ENCODE measurements at places on chromosomes 1 and 21.

GRCh38 chr1:162068301-162068700, 1.2 kb upstream of the NOS1AP start:
- no peak for DNase-seq

DNA sequence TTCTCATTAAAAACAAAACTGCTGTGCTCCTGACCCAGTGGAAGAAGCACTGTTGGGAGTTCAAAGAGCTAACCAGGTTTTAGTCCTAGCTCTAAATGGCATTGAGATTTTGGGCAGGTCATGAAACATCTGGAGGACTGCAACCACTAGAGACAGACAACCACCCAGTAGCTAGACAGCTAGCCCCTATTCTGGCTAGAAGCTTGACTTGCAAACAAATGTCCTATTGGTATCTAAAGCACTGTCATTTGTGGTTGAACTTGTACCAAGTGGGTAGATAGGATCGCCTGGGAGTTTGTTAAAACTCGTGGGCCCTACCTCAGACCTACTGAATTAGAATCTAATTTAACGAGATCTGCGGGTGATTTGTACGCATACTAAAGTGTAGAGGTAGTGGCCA, 6.9 kb downstream of the RPL11 start:
- no peak for DNase-seq

- DNase-seq, result peak; percentile 83
These were observed 603.3 kb downstream of the PTPRC start for GRCh38 chr1:199242147-199242546.

GRCh38 chr21:30268608-30269197, 14.0 kb downstream of the KRTAP24-1 start:
- peak; percentile 49 for DNase-seq

DNA sequence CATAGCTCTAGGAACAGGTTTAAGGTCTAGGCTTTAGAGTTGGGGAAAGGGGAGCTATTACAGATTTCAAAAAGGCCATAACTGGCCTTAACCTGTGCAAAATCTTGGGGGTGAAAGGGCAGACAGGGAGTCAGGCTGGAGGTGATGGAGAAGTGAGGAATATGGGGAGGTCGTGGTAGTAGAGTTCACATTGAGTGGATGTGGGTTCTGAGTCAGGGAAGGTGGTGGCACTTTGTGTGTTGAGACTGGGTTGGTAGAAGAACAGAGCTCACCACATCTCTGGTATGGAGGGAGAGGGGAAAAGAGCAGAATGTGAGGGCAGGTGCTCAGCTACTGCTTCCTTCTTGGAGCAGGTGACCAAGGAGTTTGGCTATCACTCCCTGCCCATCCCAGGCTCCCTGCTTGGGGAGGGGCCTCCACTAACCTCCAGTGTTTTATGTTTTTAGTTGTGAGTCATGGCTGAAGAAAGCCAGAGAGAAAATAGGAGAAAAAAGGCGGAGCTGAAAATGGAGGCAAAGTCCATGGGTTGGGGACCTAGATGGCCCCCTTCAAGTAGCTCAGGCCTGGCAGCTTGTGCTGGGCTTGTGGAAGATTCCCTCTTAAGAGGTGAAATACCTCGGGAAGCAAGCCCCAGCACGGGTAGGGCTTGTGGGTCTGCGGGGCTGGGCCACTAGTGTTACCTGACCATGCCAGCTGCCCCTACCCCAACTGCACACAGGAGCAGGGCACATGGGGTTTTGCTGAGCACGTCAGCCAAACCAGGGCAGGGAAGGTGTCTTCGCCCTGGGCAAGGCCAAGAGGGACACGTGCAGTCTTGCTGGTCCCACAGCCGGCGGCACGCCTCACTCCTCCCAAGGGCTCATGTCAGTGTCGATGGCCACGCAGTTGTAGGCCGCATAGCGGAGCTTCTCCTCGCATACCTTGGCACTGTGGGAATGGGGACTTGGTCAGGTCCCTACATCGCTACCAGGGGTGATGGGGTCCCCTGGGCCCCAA, 8.2 kb downstream of the HECTD3 start:
- no peak for DNase-seq

DNA sequence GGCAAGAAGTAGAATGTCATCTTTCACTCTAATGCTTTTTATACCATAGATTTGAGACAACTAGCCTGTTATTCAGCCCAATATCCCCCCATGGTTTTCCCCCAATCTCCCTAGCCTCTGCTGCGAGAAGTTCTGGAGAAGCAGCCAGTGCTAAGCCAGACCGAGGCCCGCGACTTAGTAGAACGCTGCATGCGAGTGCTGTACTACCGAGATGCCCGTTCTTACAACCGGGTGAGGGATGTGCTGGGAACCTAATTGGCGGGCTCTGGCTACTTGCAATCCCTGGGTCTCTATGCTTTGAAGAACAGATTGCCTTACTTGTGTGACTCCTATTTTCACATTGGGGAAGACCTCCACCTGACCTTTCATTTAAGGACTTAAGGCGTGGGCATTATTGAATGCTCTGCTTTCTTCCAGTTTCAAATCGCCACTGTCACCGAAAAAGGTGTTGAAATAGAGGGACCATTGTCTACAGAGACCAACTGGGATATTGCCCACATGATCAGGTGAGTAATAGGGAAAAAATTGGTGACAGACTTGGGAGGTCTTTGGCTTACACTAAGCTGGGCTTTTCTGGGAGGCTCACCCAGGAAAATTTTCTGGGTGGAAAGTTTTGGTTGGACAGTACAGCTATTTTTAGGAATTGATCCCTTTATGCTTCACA, 1.9 kb downstream of the PSMB4 start:
- no peak for DNase-seq

DNA sequence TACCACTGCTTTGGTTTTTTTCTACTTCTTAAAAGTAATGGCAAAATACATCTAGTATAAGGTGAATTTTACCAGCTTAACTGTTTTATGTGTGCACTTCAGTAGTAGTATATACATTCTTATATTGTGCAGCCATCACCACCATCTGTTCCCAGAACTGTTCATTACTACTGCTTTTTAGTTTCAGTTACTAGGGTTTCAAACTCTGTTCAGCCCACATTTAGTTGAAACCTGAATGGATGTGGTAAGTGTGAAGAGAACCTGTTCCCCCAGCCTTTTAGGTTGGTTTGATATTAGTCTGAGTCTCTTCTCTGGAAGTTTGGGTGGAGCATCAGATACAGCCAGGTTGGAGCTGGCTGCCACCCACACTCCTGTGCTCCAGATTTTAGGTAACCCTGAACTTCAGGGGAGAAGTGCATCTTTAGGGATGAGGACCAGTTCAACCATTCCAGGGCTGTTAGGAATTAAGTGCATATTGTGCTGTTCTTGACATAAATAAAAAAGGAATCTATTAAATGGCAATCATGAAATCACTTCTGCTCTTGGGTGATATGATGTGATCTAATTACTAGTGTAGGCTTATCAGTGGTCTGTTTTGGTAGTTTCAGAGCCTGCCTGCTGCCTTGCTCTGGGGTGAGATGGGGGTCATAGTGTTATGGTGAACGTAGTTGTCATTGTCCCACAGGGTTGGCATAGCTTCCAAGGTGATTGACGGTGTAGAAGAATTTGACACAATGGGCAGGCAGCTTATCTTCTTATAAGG, 32.1 kb downstream of the URB2 start:
- no peak for DNase-seq
